ENCODE measurements at places on chromosomes 7 and 10. TPM values are rescaled to one million over a fixed set of nuclear protein-coding genes. Genes with fewer than 3 reads are reported as not detected.

- no peak for DNase-seq
Observed at GRCh38 chr10:29681676-29682448, 47.1 kb upstream of the SVIL start.

DNA sequence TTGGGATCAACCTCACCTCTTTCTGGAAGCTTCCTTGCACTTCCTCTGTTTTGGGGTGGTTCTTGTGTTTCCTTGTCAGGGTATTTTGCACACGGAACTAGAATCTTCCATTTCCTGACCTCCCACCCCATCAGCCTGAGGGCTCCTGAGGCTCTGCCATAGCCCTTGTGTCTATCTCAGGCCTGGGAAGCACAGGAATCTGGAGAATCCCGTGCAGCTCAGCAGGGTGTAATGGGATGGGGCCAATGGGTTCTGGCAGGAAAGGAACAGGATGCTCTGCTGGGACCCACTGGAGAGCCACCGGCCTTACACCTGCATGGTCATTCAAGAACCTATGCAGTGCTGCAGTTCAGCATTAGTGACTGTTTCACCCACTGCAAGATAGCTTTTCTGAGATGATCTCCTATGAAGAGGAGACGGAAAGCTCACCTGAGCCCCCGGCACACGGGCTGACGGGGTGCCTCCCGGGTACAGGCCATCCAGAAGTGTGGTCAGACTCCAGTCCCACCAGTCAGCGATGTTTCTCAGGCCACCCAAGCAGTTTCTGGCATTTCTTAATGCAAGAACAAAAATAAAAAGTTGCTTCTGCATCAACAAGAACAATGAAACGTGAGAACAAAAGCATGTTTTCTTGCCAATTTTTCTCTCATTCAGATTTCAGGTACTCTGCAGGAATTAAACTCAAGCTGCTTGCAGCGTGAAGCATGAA lies 133.2 kb downstream of the PKD1L1 start:
- no peak for DNase-seq

DNA sequence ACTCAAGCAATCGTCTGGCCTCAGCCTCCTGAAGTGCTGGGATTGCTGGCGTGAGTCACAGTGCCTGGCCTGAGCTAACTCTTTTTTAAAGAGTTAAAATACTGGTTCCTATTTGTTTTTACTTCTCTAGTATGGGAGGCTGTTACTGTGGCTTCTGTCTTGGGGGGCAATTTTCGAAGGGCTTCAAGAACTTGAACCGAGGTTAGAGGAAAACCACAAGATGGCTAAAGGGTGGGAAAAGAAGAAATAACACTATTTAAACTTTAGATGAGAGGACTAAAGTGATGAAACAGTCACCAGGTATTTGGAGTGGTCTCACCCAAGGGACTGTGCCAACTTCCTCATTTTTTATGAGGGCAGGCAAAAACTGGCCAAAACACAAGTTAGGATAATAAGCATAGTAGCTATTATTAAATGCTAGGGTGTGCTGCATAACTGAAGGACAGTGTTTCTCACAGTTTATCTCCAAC lies 17.8 kb downstream of the MET start:
- DNase-seq, result peak; percentile 45

GRCh38 chr7:123028339-123028738 lies 32.8 kb upstream of the TAS2R16 start:
- no peak for DNase-seq

GRCh38 chr7:129009437-129009836 lies 45.5 kb downstream of the TNPO3 start:
- no peak for DNase-seq

Gene CADPS2
- 16.4 TPM for total RNA-seq

GRCh38 chr7:40316176-40316575 lies 181.4 kb downstream of the SUGCT start:
- DNase-seq, result no peak

DNA sequence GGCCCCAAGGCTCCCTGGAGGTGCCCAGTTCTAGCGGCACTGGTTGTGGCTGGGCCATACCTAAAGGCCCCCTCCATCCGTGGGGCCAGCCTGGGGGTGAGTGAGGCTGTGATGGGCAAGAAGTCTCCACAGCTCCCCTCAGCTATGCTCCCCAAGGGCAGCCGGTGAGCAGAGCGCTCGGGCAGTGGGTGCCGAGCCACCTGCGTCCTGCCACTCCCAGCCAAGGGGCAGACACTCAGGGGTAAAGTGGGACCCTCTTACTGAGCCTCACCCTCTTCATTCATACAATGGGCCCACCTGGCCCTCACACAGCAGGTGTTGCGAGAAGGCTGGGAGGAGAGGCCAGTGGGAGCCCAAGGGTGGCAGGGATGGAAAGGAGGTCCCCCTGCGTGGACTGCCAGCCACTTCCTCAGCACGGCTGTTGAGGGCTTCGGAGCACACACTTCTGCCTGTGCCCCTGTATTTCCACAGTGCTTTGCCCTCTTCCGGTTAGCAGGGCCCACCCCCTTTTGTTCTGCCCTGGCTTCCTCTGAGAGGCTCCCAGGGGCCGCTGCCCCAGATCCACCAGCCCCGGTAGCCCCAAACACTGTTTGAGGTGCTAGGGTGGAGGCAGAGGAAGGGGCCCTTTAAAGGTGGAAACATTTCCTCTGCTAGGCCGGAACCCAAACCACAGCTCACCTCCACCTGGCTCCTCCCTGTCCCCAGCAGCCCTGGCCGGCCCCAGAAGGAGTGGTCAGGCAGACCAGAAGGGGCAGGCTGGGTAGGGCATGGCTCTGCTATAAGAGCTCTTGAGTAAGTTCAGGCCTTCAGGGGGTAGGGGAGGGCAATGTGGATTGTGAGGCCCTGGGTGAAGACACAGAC lies 16.4 kb upstream of the C10orf105 start:
- DNase-seq, result no peak

GRCh38 chr7:70387217-70387616 lies 744.7 kb upstream of the GALNT17 start:
- DNase-seq, result no peak

- DNase-seq, result no peak
Observed at GRCh38 chr7:142567201-142568075, 181.8 kb upstream of the PRSS1 start.
